Dorsolateral prefrontal cortex (tissue), 122 donors: ENCODE measurements at places on chromosomes 5 and 9.

GRCh38 chr9:127598839-127599549, 13.1 kb upstream of the STXBP1 start:
- no peak for DNase-seq

DNA sequence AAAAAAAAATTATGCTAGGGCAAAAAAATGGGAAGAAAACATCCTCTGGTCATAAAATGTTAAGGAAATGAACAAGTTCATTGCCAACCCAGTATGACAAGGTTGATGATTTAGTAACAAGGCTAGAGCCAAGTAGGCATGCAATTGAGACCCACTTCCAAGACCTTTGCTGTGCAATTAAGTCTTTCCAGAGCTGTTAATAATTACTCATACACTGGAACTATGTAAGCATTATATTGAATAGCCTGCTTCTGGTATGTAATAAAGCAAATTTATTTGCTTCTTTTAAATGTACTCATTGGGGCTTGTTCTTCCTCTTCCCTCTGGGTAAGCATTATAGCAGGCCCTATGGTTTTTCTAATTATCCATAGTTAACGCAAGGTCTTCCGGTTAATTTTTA, 32.5 kb upstream of the SNAPC3 start:
- no peak for DNase-seq

DNA sequence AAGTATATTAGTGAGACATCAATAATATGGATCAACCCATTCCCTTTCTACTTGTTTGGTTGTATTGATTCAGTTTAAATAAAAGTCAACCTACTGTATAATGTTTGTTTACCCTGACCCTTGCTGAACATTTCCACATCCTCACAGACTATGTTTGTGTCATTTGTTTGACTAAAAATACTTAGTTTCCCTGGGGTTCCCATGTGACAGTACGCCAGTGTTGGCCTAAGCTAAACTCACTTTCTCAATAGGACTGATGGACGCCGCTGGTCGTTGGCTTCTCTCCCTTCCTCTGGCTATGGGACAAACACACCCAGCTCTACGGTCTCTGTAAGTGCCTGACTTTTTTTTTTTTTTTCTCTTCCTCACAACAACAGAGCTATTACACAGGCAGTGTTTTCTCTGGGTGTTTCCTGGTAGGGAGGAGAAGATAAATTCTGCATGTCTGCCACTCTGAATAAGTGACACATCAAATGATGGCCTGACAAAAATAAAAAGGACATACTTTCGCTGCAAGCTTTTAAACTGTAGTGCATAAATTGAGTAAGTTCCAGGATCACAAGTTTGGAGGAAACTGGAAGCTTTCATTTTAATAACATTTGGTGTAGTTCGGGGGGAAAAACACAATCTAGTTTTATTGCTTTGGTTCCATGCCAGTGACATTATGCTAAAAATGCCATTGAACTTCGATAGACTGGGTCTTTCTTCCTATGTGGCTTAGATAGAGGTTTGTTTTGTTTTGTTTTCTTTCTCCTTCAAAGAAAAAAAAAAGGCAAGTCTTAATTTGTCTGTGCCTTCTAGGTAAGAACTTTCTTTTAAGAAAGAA, 101.0 kb downstream of the CD180 start:
- no peak for DNase-seq

GRCh38 chr5:148653836-148654781, at the start of gene HTR4:
Gene HTR4, minus strand, starts transcription at chr5:148654527. Its CDS starts 17,513 bp downstream, at chr5:148637014.
- no peak for DNase-seq

GRCh38 chr5:77607324-77607723, 31.2 kb downstream of the OTP start:
- DNase-seq, result no peak

DNA sequence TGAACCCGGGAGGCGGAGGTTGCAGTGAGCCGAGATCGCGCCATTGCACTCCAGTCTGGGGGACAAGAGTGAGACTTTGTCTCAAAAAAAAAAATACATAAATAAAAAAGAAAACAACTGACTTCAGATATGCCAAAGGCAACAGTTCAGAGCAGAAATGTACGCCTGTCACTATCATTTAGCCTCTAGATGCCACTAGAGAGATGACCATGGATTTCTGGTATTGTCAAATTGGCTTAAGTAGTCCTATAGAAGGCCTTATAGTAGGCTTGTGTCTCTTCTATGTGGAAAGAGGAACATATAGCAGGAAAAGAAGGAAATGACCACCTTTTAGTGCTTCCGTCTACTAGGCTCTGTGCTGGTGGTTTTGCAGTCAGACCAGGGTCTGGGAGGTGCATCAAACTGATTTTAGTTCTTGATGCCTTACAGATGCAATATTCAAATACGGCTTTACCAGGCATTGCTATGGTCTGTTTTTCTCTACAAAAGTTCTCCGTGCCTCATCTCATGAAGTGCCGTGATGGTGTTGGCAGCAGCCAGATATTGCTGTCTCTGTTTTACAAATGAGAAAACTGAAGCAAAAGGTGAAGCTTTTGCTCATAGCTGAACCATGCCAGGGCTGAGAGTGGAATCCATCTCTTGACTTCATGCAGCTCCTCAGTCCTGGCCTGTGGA, 17.2 kb downstream of the AGXT2 start:
- no peak for DNase-seq

DNA sequence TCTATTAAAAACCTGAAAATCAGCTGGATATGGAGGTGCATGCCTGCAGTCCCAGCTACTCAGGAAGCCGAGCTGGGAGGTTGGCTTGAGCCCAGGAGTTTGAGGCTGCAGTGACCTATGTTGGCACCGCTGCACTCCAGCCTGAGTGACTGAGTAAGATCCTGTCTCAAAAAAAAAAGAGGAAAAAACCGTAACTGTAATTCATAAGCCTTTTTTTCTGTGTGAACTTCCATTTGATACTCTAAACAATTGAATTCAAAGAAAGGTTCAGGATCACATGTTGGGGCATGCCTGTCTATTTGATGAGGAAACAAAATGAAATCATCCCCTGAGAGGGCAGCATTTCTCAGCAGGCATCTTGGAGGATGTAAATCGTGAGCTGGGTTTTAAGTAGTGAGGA, 38.8 kb downstream of the ITGA2 start:
- DNase-seq, result no peak

- DNase-seq, result no peak
Measured at GRCh38 chr9:25396828-25397227, 281.4 kb downstream of the TUSC1 start.

DNA sequence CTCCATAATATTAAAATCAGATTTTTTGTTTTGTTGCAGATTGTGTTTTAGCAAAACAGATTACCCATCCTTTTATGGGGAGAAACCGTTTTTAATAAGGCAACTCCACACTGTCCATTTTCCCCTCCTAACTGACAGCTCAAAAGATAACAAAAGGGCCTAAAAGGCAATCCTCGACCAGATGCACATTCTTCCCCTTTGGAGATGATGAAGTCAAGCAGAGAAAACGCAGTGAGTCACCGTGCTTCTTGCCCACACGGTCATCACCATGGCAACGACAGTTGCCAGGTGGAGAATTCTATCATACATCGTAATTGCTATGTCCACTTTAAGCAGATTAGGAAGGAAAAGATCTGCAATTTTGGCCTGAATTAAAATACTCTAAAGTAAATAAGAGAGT, 96.4 kb downstream of the DIRAS2 start:
- peak; percentile 37 for DNase-seq

DNA sequence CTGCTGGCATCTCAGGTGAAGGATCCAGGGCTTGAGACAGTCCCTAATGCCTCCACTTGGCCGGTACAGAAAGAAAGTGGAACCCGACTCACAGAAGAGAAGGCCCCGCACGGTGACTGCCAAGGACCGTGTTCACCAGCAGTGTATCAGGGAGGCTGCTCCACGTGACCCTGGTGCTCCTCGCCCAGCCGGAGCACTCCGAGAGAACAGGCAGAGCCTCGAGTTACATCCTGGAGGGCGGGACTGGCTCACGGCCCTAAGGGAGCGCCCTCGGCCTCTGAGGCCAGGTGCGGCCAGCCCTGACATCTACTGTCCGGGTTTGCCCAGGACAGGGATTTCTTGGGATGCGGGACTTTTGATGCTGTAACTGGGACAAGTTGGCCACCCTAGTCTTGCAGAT, 104.0 kb upstream of the SARDH start:
- DNase-seq, result no peak

DNA sequence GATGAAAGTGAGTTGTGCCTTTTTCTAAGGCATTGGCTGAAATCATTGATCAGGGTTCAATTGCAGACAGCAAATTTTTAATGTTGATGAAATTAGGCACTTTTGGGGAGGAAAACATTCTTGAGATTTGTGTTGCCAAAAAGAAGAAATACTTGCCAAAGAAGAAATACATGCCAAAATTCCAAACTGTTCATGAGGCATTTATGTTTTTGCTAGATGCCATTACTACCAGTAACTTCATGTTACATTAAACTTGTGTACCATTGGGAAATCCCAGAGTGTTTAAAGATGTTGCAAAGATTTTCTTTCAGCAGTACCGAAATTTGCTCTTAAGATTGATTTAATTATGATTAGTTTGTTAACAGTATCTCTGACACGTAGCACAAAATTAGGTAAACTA, 7.0 kb downstream of the XRCC4 start:
- no peak for DNase-seq

DNA sequence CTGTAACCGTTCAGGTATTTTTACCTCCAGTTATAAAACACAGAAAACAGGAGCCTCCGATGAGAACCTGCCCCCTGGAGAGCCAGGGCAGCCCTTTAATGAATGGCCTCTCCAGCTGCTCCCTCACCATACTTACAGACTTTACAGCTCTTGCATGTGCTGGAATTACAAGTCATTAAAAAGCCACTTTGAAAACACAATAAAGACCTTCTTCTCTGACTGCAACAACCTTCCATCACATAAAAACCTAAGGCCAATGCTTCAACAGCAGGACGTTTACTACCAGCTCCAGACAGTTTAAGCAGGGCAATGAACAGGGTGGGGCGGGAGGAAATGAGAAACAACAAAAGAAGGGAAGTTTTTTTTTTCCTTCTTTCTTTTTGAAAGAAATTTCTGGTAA, 213.8 kb downstream of the MLLT3 start:
- no peak for DNase-seq

GRCh38 chr9:126442636-126443035, 116.0 kb downstream of the MVB12B start:
- DNase-seq, result no peak

DNA sequence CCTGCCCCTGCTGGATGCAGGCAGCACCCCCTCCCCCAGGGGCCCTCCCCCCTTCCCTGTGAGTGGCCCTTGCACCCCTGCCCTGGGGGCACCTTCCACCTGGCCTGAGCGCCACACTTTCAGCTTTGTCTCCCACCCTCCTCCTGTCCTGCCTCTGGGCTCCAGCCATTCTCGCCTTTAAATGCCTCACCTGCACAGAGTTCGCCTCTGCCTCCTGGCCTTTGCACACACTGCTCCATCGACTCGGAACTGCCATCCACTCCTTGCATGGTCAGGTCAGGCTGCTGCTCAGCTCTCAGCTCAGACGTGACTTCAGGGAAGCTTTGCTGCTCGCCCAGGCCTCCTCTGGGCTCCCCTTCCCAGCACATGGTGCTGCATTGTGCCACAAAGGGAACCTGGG, 10.2 kb downstream of the FAM163B start:
- no peak for DNase-seq

- DNase-seq, result no peak
Measured at GRCh38 chr5:78245136-78245535, 49.4 kb downstream of the AP3B1 start.

DNA sequence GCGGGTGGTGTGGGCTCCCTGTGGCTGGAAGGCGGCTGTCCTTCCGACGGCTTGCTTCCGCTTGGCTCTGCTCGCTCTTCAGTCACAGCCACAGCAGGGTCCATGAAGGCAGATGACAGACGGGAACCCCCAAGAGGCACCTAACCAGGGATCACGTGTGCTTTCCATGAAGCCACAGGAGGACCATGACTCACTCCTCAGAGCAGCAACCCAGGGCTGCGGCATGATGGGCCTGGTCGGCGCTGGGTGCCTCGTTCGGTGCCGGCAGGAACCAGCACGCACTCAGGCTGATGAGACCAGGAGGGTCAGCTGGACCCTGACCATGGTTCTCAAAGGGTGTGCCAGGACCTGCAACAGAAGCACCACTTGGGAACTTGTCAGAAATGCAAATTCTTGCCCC, 32.8 kb upstream of the MED10 start:
- DNase-seq, result no peak
